ENCODE measurements at places on chromosomes 11 and 22.

DNA sequence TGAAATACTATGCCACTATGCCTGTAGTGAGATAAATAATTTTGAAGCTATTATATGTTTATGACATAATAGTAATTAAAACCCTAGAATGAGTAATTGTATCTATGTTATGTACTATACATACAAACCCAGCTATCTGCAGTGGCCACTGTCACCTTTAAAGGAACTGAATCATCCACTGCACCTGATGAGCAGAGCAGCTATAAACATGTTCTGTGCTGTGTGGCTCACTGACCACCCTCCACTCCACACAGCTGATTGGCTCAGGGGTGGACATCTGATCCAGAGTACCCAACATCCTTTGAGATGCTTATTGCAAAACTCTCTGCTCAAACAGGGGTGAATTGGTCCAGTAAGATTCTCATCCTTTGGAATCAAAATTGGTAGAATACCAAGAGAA, 19.2 kb upstream of the RRAS2 start:
- no peak for DNase-seq

GRCh38 chr22:47292546-47293320, 530.3 kb downstream of the TBC1D22A start:
- no peak for DNase-seq

DNA sequence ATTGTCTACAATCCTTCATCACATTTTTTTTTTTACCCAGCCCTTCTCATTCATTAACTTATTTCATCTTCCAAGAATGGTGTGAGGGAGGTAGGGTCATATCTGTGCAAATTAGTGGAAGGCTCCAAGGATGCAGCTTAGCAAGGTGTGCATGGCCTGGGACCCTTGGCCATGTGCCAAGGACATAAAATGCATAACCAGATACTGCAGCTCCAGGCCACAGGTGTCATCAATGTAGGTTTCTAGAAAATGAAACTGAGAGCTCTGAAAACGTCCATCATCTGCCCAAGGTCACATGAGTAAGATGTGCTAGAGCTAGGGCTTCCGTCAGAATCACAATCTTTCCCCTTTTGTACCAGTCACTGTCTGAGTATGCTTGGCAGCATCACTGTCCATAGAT, 29.8 kb downstream of the ANKK1 start:
- DNase-seq: no peak

- DNase-seq: no peak
Observed at GRCh38 chr11:11155962-11156815, 196.9 kb downstream of the CSNK2A3 start.

DNA sequence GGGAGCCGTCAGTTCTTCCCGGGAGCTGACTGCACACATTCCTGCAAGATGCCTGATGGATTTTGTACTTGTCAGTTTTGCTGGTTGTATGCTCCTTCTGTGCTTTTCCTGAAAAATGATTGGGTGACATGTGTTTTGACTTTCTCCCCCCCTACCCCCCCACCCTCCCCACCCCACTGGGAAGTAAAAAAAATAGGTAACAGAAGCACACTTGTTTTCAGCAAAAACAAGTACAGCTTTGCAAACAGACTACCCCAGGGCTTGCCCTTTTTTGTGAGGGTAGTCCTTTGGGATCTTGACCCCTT, 1.1 kb downstream of the PPFIA1 start:
- no peak for DNase-seq

DNA sequence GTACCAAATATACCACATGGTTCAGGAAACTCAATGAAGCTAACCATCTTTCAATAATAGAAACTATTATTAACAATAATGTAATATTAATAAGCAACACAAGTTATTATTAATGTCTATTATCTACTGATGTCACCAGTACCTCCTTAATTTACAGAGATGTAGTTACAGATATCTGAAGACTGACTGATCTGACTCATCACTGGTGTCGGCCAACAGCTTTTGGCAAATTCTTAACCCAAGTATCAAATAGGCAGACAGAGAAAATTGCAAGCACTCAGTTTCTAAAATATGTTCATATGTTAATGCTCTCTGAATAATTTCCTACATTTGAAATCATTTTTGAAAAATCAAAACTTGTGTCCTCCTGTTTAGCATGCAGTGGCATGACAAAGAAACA, 100.4 kb upstream of the DDI1 start:
- DNase-seq: no peak

DNA sequence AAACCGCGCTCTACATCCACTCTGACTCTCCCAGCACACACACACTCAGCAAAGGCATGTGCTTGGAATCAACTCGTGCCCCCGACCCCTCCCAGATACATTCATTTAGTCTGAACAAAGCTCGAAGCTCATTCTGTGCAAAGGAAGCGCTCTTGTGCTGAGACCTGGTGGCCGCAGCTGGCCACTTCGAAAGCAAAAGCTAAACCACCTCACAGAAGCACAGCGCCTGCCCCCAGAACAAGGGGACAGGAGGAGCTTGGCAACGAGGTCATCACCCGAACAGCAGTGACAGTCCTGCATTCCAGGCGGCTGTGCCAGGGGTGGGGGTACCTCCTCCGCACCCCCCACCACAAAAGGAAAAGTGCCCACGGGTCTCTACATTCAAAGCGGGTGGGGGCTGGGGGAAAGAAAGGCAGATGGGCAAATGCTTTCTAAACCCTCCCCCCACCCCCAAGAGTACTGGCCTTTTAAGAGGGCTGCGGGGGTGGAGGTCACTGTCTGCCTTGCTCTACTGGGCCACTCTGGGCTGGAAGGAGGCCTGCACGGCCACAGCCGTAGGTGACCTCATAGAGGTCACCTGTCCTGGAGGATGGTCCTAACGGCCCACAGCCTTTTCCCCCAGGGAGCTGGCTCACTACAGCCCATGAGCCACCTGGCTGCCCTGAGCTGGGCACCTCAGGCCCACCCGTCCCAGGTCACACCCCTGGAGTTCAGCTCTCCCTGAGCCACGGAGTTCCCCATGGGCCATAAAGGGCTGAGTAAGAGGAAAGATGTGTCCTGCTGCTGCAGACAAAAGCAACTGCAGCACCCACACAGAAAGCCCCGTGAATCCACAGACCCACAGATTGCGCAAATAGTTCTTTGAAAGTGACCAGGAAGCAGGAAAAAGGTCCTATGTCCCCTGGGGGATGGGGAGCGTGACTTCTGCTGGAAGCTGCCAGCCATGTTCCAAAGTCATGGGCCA, 21.3 kb downstream of the CBX7 start:
- no peak for DNase-seq

DNA sequence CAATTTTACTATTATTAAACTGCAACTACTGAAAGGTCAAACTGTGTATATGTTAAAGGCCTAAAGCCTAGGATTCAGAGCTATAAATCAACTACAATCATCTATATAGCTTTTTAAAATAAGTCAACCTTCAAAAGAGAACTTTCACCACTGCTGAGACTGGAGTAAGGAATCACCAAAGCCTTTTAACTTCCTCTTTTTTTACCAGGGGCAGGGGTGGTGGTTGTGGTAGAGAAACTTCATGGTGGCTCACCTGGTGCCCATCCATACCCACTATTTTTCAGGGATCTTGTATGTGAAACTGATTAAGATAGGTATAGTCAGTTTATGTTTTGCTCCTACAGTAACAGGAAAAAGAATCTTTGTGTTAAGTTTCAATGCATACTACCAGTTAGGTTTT, 31.5 kb downstream of the TSG101 start:
- DNase-seq: no peak

DNA sequence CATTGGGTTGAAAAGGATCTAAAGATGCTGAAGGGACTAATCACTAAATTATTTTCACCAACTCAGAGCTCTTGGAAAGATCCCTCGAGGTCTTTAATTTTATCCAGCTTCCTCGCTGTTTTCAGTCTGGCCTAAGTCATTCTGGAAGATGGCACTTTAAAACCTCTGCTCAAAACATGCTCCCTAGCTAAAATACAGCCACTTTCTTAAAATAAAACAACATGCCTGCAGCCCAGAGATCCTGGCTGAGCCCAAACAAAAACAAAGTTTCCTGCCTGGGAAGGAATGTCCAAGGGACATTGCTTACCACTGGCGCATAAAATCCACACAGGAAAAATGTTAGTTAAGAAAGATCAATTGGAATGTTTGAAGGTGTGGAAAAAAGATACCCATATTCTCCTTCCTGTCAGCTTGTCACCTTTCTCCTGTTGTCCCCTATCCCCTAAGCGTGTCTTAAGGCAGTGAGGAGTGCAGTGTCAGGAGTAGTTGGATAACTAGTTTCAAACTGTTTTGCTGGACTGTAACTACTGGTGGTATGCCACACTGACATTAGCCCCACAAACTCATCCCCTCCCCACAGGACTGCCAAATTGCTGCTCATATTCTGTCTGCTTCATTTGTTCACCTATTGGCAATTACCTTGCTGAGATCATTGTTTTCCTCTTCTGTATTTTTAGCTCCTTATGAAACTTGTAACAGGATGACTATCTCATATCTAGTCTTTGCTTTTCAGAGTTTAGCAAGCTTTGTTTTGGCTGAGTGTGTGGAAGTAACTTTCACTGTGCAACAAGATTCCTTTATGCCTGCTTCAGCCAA, 108.3 kb upstream of the SESN3 start:
- DNase-seq: no peak

GRCh38 chr11:2878782-2879181, 6.8 kb downstream of the CDKN1C start:
- no peak for DNase-seq

GRCh38 chr11:42595876-42596275, 715.9 kb upstream of the API5 start:
- DNase-seq: no peak

DNA sequence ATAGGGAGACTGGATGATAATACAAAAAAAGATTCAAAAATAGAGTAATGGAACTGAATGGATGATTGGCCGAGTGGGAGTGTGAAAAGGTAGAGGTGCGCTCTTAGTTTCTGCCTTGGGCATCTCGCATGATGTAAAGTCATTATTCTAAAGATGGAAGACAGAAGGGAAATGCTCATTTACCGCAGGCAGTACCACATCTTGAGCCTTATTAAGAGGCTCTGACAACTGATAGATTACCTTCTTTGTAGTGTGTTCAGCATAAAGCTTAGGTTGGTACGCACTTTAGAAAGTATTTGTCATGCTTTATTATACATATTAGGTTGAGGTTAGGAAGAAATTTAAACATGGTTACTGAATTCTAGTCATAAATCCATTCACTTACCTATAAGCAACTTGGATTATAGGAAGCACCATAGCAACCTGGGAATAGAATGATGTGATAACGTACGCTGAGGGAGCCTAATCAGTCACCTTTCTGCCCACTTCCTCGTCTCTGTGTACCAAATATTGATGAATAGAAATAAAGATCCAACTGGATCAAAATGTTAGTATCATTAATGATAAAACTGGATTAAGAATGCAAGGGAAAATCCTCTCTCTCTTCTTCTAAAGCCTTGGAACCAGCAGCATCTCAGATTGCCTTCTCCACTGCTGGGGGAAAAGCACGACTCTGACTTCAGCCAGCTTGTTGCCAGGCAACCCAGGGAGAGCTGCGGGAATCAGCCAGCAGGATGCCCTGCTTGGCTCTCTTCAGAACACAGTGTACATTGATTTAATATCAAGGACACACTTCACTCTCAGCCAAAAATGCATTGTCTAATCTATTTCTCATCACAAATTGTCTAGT, 29.0 kb upstream of the VWA5A start:
- no peak for DNase-seq

DNA sequence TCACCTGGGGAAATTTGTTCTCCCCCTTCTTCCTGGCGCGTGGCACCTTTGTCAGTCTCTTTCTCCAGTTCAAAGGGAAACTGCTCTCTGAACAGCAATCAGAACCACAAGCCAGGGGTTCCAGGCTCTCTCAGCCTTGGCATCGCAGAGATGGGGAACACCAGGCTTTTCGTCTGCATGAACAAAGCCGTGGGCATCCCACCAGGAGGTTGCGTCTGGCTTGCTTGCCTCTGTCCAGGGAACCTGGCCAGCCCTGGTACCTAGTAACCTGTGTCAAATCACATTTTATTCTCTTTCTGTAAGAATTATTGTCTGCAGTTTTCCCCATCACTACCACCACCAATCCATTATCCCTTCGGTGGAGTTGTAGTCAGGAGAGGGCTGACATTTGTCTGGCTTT, 107.0 kb downstream of the WNT7B start:
- no peak for DNase-seq

DNA sequence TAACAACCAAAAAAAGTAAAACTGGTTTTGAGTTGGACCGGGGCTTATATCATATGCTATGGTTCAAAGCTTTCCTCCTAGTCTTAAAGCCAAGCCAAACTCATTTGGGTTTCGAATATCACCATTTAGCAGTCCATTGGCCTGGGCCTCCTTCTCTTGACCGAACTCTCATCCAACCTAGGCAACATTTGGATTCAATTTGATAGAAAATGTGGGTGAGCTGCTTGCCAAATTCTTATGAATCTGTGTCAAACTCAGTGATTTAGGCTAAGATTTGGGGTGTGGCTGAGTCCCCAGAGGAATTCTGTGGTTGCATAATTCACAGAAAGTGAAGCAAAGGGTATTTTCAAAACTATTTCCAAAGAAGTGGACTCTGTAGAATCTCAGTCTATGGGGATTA, 83.7 kb downstream of the BLID start:
- DNase-seq: peak; percentile 73

GRCh38 chr11:92166335-92166734, 58.3 kb upstream of the FAT3 start:
- DNase-seq: no peak

DNA sequence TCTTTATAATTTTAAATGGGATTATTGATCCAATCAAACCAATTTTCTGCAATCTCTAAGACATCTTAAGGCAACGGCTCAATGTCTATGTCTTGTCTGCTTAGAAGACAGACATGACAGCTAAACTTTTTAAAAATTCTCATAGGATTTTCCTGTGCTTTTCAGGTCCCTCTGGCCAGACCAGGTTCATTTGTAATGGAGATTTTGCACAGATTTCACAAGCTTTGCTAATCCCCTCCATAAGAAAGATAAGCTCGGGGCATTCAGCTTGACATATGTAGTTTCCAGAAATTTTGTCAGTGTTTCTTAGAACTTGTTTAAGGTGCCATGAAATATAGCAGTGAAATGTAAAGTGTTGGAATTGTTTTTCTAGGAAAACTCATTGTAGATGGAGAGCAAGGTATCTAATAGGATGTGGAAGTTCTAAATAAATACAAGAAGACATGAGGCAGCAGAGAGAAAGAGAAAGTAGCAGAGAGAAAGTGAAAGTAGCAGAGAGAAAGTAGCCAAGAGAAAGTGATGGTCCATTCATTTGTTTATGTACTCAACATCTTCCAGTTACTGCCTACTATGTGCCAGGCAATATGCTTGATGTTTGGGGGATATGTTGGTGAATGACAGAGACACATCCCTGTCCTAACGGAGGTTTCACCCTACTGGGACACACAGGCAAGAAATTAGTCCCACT, 219.1 kb upstream of the ARHGAP42 start:
- DNase-seq: no peak

- DNase-seq: no peak
Observed at GRCh38 chr11:34308049-34308912, 49.5 kb downstream of the ABTB2 start.
